ENCODE measurements at places on chromosomes 6 and 20. TPM values are rescaled to one million over a fixed set of nuclear protein-coding genes. Genes with fewer than 3 reads are reported as not detected.

The METTL24 gene
- total RNA-seq, result not detected

- ATAC-seq, result no peak
These were observed 161.4 kb upstream of the KCNG1 start for GRCh38 chr20:51184289-51184688.

DNA sequence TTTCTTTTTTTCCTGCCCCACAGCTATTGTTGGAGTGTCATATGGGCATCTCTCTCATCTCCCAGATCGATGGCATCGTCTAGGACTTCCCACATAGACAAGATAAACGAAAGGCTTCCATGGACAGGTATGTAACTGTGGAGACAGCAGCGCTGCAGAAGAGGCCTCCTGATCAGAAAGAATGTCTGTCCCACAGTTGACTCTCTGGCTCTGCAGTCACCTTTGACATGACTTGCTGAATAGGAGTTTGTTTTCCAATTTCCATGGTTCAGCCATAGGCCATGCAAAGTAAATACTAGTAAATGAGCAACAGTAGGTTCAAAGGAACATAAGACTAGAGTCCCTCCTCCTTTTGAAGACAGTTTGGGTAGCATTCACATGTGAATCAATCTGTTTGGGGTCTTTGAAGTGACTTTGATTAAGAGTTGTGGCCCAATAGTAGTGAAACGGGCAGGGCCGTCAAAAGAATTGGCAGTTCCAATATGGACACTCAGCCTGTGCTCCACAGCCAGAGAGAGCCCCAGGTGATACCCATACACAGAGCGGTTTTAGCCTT, 134.7 kb upstream of the IFNGR1 start:
- no peak for ATAC-seq

GRCh38 chr6:3813150-3813780, 35.9 kb upstream of the FAM50B start:
- ATAC-seq, result peak; percentile 72

- ATAC-seq, result no peak
These were observed 318.7 kb downstream of the DOK5 start for GRCh38 chr20:54794110-54794509.
